Stimulated activated effector memory CD8-positive, alpha-beta T cell treated with anti-CD3 and anti-CD28 coated beads, Interleukin-12 subunit alpha, Interleukin-12 subunit beta, amount 100 ng/mL, for 72 hours (primary cell): ENCODE measurements at places on chromosomes 4 and X.

DNA sequence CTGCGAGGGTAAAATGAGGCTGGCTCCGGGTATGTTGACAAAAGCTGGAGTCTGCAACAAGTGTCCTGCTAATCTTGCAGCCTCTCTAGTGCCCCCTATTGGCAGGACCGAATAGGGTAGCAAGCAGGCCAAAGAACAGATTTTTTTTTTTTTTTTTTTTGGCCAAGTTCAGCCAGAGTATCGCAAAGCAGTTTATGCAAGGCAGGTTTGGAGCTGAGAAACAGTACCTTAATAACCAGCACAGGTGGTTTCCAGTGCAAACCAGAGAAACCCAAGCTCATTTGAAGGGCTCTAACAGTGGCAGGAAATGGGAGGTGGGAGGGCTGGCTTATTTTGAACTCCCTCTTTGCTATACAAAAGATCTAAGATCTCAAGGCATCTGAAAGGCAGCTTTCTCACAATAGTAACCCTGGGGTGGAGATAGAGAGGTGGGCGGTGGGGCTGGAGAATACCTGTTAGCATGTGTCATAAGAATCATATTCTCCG, 38.2 kb upstream of the OCIAD2 start:
- DNase-seq = peak; percentile 68

DNA sequence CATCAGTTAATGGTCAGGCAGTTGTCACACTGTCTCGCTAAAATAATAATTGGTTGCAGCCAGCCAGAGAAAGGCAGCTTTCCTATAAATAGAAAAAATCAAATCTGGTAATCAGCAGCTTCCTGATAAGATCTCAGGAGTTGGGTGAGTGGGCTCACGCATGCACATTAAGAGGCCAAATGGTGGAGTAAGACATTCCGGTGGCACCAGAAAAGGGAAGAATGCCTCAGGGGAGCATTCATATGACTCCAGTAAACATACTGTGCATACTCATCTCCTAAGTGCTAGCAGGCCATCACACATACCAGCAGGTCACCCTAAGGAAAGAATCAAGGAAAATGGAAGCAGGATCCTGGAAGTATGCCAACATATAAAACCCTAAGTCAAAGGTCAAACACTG, 40.1 kb downstream of the UGT2B15 start:
- DNase-seq = no peak

GRCh38 chrX:133056341-133056740, 40.6 kb downstream of the USP26 start:
- no peak for DNase-seq

DNA sequence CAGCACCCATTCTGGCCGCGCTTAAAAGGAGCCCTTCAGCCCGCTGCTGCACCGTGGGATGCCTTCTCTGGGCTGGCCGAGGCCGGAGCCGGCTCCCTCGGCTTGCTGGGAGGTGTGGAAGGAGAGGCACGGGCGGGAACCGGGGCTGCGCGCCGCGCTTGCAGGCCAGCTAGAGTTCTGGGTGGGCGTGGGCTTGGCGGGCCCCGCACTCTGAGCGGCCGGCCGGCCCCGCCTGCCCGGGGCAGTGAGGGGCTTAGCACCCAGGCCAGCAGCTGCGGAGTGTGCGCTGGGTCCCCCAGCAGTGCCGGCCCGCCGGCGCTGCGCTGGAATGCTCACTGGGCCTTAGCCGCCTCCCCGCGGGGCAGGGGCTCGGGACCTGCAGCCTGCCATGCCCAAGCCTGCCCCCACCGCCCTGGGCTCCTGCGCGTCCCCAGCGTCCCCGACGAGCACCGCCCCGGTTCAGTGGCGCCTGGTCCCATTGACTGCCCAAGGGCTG, 111.3 kb downstream of the PCDH18 start:
- no peak for DNase-seq

- no peak for DNase-seq
These were observed 51.2 kb downstream of the ZNF827 start for GRCh38 chr4:145887241-145887991.

- DNase-seq = no peak
These were observed 9.0 kb upstream of the TMEM144 start for GRCh38 chr4:158201322-158201721.

- DNase-seq = no peak
These were observed 21.3 kb upstream of the FAM13A start for GRCh38 chr4:89078300-89078699.

GRCh38 chrX:8849945-8850344, 48.8 kb upstream of the FAM9A start:
- no peak for DNase-seq

- DNase-seq = no peak
These were observed 75.8 kb upstream of the ATP6AP2 start for GRCh38 chrX:40504801-40505605.

GRCh38 chr4:55765070-55765469, 54.5 kb upstream of the EXOC1L start:
- DNase-seq = no peak

DNA sequence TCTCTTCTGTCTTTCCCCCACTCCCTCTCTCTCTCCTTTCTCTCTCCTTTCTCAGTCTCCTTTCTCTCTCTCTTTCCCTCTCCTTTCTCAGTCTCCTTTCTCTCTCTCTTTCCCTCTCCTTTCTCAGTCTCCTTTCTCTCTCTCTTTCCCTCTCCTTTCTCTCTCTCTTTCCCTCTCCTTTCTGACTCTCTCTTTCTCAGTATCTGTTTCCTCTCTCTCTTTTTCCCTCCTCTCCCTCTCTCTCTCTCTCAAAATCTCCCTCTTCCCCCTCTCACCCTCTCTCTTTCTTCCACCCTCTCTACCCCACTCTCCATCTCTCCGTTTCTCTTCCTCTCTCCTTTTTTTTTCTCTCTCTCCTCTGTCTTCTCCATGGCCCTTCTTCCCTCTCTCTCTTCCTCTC, 258.8 kb downstream of the ASMT start:
- no peak for DNase-seq

DNA sequence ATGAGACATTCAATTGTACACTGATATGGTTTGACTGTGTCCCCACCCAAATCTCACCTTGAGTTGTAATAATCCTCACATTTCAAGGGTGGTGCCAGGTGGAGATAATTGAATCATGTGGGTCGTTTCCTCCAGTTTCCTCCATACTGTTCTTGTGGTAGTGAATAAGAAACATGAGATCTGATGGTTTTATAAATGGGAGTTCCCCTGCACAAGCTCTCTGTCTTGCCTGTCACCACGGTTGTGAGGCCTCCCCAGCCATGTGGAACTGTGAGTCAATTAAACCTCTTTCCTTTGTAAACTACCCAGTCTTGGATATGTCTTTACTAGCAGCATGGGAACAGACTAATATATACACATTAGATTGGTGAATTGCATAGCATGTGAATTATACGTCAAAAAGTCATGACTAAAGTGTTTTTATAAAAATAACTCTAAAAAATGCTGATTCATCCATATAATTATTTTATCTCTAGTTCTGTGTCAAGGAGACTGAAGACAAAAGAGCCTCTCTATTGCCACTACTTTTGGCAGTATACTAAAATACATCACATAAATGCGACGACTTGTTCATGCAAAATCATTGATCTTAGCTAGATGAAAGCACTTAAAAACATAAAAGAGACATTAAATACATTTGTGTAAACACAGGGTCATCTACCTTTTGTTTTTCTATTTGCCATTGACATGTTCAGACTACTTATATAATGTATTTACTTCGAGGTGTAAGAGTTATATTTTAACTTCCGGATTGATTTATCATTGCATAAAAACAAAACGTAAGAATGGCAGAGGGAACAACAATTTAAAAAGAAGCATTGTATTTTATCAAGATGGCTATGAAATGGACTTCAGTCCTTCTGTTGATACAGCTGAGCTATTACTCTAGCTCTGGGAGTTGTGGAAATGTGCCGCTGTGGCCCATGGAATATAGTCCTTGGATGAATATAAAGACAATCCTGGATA, 50.1 kb downstream of the YTHDC1 start:
- no peak for DNase-seq

DNA sequence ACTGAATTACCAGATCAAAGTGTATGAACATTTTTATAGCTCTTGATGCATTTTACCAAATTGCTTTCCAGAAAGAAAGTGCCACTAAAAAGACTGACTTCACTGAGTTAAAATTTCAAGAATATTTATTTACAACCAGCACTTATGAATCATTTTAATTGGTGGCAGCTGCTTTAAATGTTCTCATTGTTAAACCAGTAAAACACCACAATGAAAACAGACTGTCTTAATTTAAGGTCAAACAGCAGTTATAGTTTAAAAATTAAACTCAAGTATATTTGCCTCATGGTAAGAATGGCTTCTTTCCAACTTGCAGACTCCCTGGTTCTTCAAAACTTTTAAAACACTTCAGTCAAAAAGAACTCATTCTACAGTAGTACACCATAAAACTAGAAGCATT, 36.9 kb downstream of the AMMECR1 start:
- DNase-seq = no peak

DNA sequence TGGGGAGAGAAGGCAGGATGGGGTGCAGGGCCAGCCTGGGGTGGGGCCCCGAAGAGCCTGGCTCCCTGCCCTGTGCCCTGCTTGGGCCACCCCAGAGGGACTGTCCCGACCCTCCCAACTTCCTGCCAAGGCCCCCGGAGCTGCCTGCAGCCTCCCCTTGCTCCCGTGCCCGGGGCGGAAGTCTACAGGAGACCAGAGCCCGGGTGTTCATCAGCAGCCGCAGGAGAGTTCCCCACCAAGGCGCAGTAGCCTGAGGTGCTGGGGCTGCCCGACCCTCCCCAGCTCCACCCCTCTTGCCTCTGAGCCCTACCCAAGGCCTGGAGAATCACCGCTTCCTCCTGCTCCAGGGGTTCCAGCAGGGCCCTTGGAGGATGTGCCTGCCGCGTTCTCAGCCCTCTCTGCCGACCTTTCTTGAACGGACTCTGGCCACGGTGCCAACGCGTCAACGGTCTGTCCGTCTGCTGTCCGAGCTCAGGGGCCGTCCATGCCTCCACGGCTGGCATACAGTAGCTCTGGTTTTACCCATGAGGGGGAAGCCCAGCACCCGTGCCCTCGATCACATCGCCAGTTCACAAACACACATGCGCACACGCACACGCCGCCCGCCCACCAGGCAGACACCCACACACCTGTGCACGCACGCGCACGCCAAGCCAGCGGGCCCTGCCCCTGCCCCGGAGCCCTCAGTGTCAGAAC, 36.0 kb upstream of the SPON2 start:
- DNase-seq = no peak

DNA sequence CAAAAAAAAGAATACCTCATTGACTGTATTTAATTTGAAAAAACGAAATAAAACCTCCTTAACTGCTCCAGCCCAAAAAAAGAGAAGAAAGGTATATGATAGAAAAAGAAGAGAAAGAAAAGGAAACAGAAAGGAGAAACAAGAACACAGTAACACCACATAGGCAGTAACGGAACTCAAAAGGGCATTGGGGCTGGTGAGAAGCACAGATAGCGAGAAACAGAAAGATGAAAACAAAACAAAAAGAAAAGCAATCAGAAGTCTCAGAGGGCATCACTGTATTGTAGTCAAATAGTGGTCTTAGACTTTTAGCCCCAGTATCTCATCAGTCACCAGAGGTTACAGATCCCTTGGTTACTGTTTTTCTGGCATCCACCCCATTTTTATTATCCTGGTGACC, 88.6 kb downstream of the NFKB1 start:
- DNase-seq = no peak

DNA sequence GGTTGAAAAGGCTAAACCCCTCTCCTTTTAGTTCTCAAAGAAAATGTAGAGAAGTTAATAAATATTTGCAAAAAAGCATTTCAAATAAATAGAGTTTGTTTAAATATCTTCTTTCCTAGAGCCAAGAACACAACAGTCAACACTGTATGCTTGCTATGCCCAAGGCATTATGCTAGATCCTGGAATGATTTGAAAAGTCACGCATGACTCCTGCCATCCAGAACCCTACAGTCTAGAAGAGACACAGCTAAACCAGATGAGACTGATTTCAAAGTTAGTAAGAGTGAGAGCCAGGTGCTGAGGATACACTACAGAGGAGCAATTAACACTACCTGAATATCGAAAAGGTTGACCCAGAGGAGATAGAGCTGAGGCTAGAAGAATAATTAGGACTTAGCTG, 205.8 kb downstream of the NWD2 start:
- DNase-seq = no peak

DNA sequence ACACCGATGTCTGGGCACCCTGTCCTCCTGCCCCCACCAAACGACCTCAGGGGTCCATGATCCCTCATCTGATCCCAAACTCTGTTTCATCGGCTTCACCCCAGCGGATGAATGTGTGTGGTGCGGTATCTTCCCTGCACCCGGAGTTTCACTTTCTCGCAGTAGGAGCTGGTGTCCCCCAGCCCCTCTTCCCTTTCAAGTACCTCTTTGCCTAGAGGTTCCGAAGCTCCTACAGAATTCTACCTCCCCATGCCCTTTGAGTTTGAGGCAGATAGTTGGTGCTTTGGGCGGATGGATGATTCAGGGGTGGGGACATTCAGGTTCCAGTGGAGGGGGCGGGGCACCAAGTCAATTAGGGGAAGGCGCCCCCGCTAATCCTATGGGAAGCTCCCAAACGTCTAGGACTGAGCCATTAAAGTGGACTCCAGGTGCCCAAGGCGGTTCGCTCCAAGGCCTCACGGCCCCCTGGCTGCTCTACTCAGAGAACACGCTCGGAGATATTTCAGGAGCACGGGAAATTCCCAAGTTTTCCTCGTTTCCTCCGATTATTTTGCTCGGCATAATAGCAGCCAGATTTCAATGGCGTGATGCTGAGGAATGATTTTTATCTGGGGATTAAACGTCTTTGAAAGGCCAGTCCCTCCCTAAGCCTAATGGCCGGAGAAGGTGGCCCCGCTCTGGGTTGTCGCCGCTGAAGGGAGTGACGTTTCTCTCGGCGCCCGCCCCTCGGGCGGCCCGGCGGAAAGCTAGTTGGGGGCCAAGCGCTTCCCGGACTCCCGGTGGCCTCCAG, 1.3 kb downstream of the MSX1 start:
- no peak for DNase-seq

- DNase-seq = no peak
These were observed 100.7 kb upstream of the ZDHHC15 start for GRCh38 chrX:75623535-75623934.

DNA sequence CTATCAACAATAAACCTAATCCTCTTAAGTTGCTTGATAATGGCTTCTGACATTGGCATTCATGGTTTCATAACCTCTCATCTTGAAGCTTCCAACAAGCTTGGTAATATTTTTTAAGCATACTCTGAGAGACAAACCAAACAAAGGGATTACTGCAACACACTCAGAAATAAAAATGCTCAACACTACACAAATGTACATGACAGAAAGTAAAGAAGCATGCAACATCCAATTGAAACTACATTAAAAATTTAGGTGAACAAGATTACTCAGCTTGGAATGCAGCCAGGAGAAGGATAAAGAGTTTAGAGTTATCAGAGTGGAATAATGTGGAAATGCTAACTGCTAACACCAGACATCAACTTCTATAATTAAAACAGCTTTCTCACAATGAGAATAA, 1136.6 kb upstream of the PABPC4L start:
- no peak for DNase-seq

GRCh38 chr4:92047209-92047875, 256.4 kb upstream of the GRID2 start:
- no peak for DNase-seq

DNA sequence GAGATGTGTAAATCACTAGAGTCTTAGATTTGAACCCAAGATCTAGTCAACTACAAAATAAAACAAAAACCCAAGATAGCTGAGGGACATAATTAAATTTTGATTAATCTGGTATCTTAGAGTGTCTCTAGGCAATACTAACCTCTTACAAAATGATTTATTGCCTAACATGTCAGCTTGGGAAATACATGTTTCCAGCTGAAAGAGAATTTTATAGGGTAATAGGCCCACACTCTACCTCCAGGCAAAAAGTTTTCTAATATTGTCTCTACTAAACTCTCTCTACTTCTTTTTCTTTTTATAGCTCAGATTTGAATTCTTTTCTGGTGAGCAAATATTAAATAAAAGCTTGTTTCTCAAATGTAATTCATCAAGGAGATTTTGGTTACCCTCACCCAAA, 263.2 kb downstream of the IL15 start:
- no peak for DNase-seq
